ENCODE measurements at places on chromosomes 1 and 21.

- DNase-seq = no peak
These were observed 45.7 kb downstream of the WNT9A start for GRCh38 chr1:227901906-227902640.

DNA sequence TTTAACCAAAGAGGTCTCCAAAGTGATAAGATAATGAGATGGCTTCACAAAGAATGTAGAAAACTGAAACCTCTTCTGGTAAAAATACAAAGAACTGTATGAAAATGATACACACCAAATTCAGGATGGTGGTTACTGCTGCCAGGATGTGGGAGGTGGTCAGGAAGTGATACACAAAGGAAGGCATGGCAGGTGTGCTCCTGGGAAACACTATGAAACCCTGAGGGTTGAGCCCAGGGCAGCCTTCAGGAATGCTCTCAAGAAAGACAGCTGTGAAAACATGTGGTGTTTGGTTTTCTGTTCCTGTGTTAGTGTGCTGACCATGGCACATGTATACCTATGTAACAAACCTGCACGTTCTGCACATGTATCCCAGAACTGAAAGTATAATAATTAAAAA is 109.3 kb downstream of the NTNG1 start:
- DNase-seq = no peak

- no peak for DNase-seq
These were observed 568.3 kb upstream of the ADGRL2 start for GRCh38 chr1:81232420-81232819.

GRCh38 chr1:225879521-225880221 is 2.5 kb downstream of the TMEM63A start:
- no peak for DNase-seq

- no peak for DNase-seq
These were observed 279.5 kb downstream of the DSCAM start for GRCh38 chr21:40567501-40567900.

- no peak for DNase-seq
These were observed 8.3 kb downstream of the PADI1 start for GRCh38 chr1:17213148-17213781.

GRCh38 chr1:23798662-23799142 is 1.9 kb downstream of the GALE start:
- no peak for DNase-seq

- DNase-seq = no peak
These were observed 16.5 kb upstream of the ADARB1 start for GRCh38 chr21:45057886-45058285.

GRCh38 chr1:56052041-56052440 is 527.3 kb downstream of the PLPP3 start:
- DNase-seq = no peak

DNA sequence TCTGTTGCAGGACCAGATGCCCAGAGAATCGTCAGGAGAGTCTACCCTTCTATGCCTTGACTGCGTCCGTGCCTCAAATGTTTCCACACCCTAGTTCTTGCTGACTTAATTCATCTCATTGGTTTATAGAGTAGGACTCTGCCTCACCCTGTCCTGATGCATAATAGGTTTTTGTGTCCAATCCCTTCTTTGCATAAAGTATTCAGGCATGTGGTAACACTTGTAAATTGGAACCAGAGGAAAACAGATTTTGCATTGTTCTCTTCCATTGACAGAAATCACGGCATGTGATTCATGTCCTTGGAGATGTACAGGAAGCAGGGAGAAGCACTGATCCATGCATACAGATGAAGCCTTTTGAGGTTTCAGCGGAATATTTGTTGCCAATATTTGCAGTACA is 29.5 kb downstream of the PLPPR5 start:
- DNase-seq = no peak

- DNase-seq = no peak
These were observed 67.5 kb upstream of the ACTRT2 start for GRCh38 chr1:2953688-2954285.

DNA sequence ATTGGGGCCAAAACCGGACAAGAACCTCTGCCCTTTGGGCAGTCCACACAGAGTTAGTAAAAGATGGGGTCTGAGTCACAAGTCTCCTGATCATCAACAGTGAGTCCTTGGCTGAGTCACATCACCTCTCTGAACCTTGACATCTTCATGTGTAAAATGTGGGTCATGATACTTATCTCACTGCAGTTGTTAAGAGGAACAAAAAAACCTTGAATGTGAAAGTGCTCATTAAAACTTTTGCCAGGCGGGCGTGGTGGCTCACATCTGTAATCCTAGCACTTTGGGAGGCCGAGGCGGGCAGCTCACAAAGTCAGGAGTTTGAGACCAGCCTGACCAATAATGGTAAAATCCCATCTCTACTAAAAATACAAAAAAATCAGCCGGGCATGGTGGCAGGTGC is 15.7 kb downstream of the S100A16 start:
- no peak for DNase-seq

DNA sequence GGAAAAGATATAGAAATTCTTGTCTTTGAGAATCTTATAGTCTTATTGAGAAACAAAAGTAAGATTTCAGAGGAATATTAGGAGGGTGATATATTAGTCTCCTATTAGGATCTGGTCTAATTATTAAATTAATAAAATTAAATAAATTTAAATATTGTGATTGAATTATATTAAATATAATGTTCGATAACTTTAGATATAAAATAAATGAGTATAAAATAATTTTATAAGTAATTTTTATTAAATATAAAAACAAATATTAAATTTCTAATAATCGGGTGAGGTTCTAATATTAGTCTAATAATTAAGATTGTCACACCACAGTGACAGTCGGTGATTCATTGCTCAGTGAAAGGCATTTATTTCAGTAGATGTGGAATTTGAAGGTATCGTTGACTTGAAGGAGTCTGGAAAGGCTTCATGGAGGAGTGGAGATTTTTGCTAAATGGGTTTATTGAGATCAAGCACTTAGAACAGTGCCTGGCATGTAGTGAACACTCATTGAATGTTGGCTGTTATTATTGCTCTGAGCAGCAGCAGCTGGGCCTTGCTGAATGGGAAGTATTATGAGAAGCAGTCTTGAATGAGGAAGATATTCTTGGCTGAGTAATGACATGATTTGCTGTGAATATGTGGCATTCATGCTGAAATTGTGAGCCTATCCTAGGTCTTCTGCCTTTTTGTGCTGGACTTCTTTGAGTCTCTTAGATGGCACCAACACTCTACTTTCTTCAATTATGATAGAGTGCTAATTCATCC is 74.6 kb downstream of the USP25 start:
- no peak for DNase-seq

DNA sequence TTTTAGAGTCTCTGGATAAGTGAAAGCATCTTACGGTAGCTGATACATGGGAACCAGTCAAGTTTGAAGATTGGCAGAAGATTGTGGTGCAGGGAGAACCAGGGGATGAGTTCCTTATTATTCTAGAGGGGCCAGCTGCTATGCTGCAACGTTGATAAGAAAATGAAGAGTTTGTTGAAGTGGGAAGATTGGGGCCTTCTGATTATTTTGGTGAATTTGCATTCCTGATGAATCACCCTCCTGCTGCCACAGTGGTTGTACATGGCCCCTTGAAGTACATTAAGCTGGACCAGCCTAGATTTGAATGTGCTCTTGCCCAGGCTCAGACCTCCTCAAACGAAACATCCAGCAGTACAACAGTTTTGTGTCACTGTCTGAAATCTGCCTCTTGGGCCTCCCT is 45.9 kb downstream of the BTBD8 start:
- DNase-seq = no peak

- no peak for DNase-seq
These were observed 43.9 kb upstream of the CAMK1G start for GRCh38 chr1:209539576-209539975.

DNA sequence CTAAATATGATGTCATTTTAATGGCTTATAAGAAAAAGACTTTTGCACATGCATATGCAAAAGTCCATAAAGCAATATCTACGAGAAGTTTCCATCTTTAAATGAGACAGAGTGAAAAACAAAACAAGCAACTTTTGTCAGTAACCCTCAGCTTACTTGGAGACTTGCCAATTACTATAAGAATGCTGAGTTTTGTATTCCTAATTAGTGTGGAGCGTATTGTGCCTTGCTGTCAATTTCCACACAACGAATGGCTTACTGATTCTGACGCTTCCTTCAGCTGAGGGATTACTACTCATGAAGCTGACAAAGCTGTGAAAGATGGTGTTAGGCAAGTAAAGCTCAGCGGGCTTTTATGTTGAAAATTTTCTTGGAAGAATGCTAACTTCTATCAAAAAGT is 440.4 kb upstream of the ADAMTS5 start:
- DNase-seq = no peak

GRCh38 chr21:46507562-46507961 is 48.9 kb downstream of the DIP2A start:
- DNase-seq = no peak

DNA sequence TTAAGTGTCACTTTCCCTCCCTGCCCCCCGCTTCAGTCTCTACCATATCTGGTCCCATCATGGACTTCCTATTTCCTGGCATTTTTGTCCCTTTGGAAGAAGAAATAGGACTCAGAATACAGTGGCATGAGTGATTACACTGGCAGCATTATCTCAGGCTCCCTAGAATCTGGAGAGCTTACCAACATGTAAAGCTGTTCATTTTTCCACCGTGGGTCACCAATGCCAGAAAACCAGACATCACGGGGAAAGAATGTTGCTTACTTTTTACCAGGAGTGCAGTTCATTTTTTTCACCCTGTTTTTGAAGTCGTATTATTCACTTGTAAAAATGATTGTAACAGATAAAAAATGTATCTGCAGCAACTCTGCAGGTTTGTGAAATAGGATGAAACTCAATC is 44.8 kb downstream of the BACH1 start:
- DNase-seq = no peak

DNA sequence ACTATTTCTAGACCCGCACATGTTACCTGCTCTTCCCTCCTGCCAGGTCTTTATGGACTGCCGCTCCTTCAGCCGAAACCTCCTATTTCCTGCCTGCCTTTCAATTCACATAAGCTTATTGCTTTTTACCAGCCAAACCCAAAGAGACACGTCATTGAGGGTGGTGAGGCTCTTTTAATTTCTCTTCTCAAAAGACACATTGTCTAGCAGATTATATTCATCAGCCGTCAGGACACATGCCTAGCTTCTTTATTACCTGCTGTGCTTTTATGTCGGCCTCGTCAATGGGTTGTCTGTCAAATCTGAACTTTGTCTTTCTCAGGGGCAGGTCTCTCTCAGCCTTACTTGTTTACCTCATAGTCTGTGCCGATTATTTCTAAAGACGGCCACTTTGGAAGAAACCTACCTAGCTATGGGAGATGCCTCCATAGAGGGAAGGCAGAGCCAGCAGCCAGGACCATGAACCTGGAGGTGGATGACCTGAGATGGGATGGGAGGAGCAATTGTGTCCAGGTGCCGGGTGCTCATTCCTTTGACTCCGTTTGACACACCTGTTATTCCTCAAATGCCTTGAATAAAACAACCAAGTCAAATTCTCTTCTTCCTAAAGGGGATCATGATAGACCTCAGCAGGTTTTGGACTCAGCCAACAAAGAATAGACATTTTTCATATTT is 42.0 kb downstream of the ZBTB18 start:
- no peak for DNase-seq

- DNase-seq = no peak
These were observed 27.8 kb downstream of the UCK2 start for GRCh38 chr1:165855010-165855838.

All from esophagus squamous epithelium (tissue), 5 donors.